CD4-positive, alpha-beta T cell treated with Interleukin-15 for 4 hours (primary cell): ENCODE measurements at places on chromosomes 3 and 15.

GRCh38 chr3:177820683-177821316, 623.5 kb upstream of the TBL1XR1 start:
- no peak for DNase-seq

DNA sequence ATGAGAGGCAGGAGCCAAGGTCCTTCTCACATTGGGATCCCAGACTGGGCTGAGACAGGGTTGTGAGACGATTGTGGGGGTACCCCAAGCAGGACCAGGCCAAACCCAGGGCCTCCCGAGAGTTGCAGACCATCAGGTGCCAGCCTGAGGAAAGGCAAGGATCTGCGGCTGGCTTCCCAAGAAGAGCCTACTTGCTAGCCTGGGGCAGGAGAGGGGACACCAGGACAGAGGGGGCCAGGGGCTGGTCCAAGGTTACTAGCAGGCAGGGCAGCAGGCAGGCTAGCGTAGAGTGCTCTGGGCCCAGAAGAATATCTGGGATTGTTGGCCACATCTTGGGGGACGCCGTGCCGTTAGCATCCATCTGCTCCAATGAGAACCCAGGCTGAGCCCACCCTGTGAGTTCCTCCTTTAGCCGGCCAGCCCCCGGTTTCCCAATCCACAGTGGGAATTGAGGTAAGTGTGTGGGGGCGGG, 546 bp downstream of the CISH start:
- no peak for DNase-seq

DNA sequence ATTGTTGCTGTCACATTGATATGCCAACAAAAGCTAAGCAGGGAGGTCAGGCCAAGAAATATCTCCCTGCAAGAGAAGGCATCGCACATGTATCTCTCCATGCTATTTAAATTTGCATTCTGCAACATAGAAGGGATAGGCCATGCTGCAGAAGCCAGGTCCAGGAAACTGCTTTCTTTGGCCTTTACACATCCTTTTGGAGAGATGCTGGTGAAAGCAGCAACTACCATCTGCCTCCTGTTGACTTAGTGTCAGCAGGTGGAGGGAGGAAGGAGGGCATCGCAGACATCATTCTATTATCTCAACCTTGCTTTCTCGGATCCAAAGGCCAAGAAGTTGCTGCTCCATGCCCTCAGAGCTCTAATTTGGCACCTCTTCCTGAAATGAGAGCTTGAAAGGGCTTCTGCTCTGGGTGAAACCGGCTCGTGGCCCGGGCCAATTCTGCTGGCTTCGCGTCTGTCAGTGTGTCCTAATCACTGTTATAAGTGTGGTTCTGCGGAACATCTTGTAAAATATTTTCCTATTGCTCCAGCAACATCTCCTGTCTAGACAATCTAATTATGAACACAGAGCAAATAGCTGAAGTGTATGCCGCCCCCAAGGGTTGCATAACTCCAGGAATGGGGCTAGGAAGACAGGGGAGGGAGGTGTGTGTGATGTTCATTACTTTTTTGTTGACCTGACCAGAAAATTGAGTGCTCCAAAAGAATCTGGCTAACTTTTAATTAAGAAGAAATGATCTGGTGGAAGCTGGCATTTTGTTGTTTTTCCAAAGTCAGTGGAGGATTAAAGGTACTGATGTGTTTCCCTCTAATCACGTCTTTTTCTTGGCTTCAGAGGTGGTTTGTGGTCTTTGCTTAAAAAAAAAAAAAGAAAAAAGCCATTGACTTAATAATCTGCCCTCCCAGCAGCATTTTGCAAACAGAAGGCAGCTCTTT, 89.1 kb downstream of the TPRG1 start:
- DNase-seq, result no peak

DNA sequence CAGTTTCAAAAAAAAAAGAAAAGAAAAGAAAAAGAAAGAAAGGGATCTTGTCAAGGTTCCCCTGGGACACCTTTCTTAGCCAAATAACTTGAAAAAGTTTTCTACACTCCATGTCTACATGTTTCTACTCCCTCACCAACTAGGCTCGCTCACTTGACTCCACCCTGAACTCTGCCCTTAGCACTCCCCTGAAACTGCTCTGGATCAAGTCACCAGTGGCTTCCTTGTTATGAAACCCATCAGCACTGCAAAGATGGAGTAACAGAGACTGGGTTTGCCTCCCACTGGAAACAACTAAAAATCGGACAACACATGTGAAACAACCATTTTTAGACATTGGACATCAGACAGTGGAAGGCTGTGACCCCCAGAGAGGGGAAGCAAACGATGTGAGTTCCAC, 36.8 kb downstream of the TMEM40 start:
- DNase-seq, result no peak

DNA sequence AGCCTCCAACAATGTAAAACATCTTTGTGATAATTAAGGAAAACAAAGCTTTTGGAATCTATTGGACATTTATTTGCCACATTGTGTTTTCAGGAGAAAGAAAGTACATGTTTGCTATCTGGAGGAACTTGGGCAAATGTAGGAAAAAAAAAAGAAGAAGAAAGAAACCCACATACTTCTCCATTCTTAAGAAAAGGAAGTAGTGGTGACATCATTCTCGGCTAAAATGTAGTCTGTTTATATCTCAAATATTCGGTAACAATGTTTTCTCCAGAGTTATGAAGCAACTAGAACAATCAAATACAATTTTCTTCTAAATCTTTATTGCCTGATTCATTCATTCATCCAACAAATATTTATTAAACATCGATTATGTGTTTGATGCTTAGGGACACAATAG, 2.3 kb upstream of the TGFBR2 start:
- DNase-seq, result no peak
